ENCODE measurements at places on chromosomes 16 and 17. TPM values are rescaled to one million over a fixed set of nuclear protein-coding genes. Genes with fewer than 3 reads are reported as not detected.

The NUDT21 gene
- 58.7 TPM for polyA plus RNA-seq

The ENGASE gene
- polyA plus RNA-seq, result 41.7 TPM

The NAGS gene
- 0.76 TPM for polyA plus RNA-seq

The CA4 gene
- 0.11 TPM for polyA plus RNA-seq

The HOXB2 gene
- 0.58 TPM for polyA plus RNA-seq

The TBC1D3G gene
- polyA plus RNA-seq, result 0.08 TPM

The CRAMP1 gene
- polyA plus RNA-seq, result 9.1 TPM

The JMJD8 gene
- polyA plus RNA-seq, result 73.7 TPM

The SPATA22 gene
- not detected for polyA plus RNA-seq

The DCXR gene
- 69.6 TPM for polyA plus RNA-seq

The IRX3 gene
- 3.7 TPM for polyA plus RNA-seq

The MT1F gene
- 10.8 TPM for polyA plus RNA-seq

The DNAI2 gene
- polyA plus RNA-seq, result not detected

The TSPAN10 gene
- 7.1 TPM for polyA plus RNA-seq

The OTOA gene
- polyA plus RNA-seq, result not detected

The TBX21 gene
- polyA plus RNA-seq, result 0.04 TPM

The SMIM22 gene
- polyA plus RNA-seq, result not detected

The KRT32 gene
- not detected for polyA plus RNA-seq

The SMIM5 gene
- polyA plus RNA-seq, result 0.15 TPM

The SEPTIN1 gene
- 0.73 TPM for polyA plus RNA-seq

- peak; percentile 98 for DNase-seq
These were observed 154.0 kb upstream of the SDK2 start for GRCh38 chr17:73798111-73798748.

GRCh38 chr17:20189979-20190378, 180.8 kb downstream of the SPECC1 start:
- DNase-seq, result no peak

- DNase-seq, result no peak
These were observed 10.2 kb downstream of the NEUROD2 start for GRCh38 chr17:39597372-39598046.

- DNase-seq, result no peak
These were observed 4.2 kb downstream of the MTSS2 start for GRCh38 chr16:70681382-70682238.

- no peak for DNase-seq
These were observed 87.2 kb upstream of the TOX3 start for GRCh38 chr16:52634104-52634503.

GRCh38 chr17:80902963-80903611, 88.6 kb upstream of the CHMP6 start:
- no peak for DNase-seq

DNA sequence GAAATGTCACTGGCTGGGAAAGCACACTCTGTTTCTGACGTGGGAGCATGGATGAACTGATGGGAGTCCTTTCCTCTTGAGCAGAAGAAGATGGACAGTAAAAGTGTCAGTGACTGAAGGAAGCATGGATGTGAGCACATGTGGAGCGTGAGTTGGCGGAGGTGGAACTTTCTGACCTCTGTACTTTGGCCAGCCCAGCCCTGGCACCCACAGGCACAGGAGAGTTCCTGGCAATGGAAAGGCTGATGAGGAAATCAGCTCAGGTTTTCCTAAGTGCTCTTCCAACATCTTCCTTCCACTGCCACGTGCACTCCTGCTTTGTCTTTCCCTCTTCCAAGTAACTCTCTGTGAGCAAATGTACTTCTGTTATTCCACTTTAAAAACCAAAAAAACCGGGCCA, 276.8 kb downstream of the NTN1 start:
- DNase-seq, result no peak

GRCh38 chr16:29962344-29962994, 590 bp downstream of the TMEM219 start:
- no peak for DNase-seq

GRCh38 chr16:67345401-67345800, 18.8 kb downstream of the LRRC36 start:
- no peak for DNase-seq

DNA sequence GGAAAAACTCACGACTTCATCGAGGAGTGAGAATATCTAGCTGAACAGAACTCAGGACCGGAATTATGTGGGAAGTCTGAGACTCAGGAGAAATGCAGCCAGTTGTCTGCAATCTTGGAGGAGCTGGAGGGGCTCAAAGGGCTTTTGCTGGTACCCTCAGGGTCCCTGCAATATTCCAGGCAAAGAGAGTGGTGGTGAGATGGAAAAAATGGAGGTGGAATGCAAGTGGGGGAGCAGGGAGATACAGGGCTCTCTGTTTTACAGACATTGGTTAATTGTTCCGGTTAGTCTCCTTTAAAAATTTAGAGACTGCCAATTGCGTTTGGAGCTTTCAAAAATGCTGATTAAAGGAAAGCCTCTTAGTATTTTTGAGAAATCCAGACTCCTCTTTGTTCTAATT, 18.2 kb upstream of the HP start:
- DNase-seq, result no peak

DNA sequence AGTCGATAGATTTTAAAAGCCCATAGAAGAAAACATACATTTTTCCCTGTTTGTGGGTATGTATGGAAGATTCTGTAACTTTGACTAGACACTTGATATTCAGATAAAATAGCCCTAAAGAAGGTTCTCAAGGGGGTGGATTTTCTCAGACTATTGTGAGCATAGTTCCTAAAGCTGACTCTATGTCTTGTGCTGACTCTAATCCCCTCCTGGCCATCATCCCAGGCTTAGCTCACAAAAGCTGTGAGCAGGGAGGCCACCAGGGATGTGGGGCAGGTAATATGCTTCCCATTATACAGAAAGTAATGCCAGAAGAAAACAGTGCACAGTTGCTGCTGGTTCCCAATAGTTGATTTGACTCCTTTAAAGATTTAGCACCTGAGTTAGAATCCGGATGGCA, 32.0 kb downstream of the CDH13 start:
- no peak for DNase-seq

DNA sequence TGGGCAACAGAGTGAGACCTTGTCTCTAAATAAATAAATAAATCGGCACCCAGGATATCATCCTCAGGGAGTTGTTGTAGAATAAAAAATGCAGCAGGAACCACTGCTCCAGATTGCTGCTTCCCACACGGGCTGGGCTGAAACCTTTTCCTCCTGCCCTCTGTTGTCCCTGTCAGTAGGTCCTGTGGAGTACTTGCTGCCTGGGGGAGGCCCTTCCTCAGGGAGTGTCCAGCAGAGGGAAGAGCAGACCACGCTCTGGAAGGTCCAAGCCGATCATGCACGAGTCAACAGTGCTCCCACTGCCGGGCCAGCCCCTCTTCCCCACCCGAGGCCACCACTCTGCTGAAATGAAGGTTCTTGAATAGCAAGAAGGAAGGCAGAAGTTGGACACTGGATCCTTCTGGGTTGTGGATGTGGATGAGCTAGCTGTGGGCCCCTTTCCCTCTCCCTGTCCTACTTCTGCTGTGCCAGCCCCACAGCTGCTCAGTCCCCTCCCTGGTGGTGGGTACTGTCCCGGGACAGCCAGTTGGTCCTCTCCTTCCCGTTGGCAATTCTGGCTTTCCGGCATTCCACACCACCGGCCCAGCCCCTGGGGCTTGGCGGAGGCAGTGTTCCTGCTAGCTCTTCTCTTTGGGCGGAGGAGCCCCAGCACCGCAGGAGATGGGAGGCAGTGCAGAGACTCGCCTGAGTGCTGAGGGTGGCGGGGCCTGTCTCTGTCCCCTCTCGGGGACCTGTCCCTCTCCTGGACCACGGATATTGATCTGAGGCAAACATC, 10.8 kb downstream of the CDK5R1 start:
- no peak for DNase-seq

- no peak for DNase-seq
These were observed 8.0 kb upstream of the APPBP2 start for GRCh38 chr17:60534010-60534555.

GRCh38 chr17:9408381-9408780, 167.2 kb downstream of the STX8 start:
- no peak for DNase-seq

DNA sequence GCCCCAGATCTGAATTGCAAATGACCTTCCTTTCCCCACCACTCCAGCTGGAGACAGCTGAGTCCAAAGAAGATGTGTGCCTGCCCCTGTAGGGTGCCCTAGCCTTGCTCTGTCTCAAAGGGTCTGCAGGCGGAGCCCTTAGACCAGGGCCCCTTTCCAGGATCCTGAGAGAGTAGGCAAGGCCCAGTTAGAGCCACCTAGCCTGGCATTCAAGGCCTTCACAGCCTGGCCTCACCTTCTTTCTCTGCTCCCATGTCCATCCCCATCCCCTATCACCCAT, 66.6 kb upstream of the LHX1 start:
- no peak for DNase-seq

GRCh38 chr17:65576939-65577338, 15.5 kb upstream of the AXIN2 start:
- DNase-seq, result no peak

GRCh38 chr16:68370581-68371275, 59.9 kb downstream of the PRMT7 start:
- no peak for DNase-seq

- DNase-seq, result no peak
These were observed 36.2 kb downstream of the ASPA start for GRCh38 chr17:3511852-3512504.

- DNase-seq, result no peak
These were observed 81.6 kb downstream of the TMC6 start for GRCh38 chr17:78046923-78047322.

DNA sequence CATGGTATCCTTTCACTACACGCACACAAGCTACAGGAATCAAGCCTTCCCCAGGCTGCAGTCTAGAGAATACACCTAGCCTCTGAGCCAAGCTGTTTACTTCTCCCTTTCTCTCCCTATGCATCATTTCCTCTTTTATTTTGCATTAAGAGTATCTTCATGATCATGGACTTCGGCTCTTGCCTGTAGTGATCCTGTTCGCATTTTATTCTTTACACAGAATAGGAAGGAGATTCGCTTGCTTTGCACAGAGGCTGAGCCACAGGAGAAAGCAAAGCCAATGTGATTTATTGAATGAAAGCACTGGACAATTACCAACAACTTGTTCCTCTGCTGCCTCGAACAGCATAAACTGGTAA, 172.7 kb downstream of the ANKFN1 start:
- no peak for DNase-seq

- no peak for DNase-seq
These were observed 8.7 kb downstream of the CORO7 start for GRCh38 chr16:4407543-4408322.

- DNase-seq, result no peak
These were observed 17.5 kb downstream of the GRIN2C start for GRCh38 chr17:74842146-74842598.

DNA sequence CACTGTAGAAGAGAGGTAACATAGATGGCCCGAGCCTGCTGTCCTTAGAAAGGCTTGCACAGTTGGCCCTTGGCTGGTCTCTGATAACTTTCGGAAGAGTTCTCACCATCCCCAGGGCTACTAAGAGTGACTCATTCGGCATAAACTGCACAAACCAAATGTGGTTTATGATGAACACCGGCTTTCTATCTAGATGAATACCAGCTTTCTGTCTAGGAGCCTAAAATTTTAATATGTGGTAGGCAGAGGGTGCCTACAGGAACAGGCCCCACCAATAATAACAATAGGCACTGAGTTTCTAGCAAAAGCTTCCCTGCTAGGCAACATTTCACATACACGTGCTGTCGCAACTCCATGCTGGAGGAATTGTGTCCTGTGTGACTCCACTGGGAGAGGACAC, 15.4 kb downstream of the CNOT1 start:
- no peak for DNase-seq

- no peak for DNase-seq
These were observed 17.7 kb downstream of the C16orf82 start for GRCh38 chr16:27084307-27085028.

Data from A549 (cell line).